ENCODE measurements at places on chromosomes 1 and 21.

- no peak for DNase-seq
Measured at GRCh38 chr1:17089506-17089905, 29.7 kb downstream of the PADI2 start.

- DNase-seq = no peak
Measured at GRCh38 chr21:32340863-32341848, 42.5 kb downstream of the MRAP start.

GRCh38 chr1:230320804-230321203 is 105.3 kb downstream of the PGBD5 start:
- DNase-seq = no peak

GRCh38 chr1:93001893-93002292 is 40.6 kb upstream of the DIPK1A start:
- no peak for DNase-seq

GRCh38 chr1:4586611-4587160 is 67.7 kb upstream of the AJAP1 start:
- DNase-seq = no peak

GRCh38 chr1:179875596-179876299 is 1.9 kb downstream of the TOR1AIP2 start:
- no peak for DNase-seq

DNA sequence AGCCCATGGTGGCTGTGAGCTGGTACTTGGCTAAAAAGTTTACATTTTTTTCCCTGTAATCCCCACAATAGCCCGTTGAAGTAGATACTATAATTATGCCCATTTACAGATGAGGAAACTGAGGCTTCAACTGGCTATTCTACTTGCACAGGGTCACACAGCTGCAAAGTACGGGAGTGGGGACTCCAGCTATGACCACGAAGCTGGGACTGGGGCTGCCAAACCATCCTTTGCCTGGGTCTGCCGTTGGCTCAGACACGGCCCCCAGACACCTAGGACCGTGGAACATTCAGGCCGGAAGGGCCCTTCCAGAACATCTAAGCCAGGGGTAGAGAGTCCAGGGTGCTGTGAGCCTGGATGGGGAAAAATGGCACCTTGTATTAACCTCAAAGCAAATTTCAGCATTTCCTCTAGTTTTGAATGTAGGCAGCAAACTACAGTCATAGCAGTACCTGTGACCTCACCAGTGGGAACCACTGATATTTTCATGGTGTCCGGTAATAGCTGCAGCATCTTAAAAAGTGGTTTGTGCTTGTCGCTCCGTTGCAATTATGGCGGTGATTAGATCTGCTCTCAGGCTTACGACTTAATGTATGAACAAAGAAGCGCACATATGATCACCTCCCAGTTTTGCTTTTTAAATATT is 4.3 kb downstream of the TP73 start:
- no peak for DNase-seq

GRCh38 chr1:151574575-151575529 is 34.7 kb downstream of the TUFT1 start:
- no peak for DNase-seq

GRCh38 chr1:98565951-98566350 is 95.6 kb upstream of the SNX7 start:
- DNase-seq = no peak

DNA sequence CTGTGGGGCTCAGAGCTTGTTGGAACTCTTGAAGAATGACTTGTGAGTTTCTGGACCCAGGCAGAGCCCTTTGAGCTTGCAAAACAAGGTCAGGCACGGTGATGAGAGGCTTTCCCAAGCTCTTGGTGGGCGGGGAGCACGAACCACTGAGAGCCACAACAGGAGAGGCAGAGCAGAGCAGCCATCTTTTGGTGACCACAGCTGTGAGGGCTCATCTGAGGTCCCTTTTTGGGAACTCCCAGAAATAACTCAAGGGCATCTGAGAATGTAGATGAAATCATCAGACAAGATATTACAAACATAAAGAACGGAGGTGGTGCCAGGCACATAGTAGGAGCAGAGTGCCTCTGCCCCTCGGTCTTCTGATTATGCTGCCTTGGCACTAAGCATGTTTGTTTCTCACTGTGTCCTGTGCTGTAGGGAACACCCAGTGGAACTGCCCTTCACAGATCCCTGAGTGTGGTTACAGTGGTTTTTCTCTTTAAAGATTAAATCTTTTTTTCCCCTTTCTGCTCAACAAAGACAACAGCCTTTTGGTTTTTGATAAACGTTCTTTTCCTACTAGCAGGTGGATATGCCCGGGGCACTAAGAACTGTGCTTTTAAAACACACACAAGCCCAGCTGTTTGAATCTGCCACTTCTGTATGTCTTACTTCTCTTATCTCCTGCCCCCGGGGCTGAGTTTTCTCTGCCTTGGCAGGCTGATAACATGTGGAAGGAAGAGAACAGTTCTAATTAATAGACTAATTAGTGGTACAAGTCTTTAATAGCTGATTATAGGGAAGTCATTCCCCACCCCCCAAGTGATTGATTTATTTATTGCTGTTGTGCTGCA is 37.7 kb downstream of the CD34 start:
- DNase-seq = no peak

DNA sequence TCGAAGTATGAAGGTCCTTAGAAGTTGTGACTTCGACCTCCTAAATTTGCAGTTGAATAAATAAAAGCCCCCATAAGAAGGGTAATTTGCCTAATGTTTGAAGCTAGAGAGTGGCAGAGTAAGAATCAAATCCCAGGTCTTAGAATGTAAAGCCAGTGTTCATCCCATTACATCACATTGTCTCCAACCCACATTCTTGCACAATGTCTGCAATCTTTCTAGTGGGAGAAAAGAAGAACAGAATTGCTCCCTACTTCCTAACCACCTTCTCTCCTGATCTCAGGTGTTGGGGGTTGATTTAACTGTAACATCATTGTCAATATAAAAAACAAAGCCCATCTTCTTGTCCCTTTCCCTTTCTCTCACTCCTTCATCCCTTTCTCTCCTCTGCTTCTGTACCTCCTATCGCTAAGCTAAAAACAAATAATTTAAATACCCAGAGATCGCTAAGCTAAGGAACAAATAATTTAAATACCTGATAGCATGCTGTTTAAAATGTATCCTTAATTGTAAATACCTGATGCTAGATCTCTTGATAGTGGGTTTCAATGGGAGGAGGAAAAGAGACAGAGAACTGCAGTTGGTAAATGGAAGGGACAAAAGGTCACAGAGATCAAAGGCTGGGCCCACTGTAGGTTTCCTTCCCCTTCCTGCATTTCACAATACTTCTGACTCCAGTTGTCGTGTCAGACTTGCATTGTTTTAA is 32.1 kb upstream of the CCDC190 start:
- no peak for DNase-seq

- DNase-seq = no peak
Measured at GRCh38 chr1:66757722-66758240, 5.5 kb downstream of the DYNLT5 start.

DNA sequence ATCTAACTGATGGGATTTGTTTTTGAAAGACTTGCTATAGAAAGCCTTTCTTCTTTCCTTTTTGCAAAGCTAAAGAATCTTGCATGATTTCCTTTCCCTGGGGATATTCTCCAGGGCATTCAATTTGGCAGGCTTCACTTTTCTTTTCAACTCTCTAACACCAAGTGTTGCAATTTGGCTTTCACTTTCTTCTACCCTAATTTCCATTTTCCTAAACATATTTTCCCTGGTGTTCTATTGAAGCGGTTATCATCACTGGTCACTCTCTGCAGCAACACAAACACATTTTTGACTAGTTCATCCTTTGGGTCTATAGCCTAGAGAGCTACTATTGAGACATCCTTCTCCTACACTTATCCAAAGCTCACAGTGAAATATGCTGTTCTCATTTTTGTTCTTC is 424.5 kb downstream of the NEGR1 start:
- no peak for DNase-seq
